Naive B cell (primary cell): ENCODE measurements at places on chromosomes 11 and 22. TPM values are rescaled to one million over a fixed set of nuclear protein-coding genes. Genes with fewer than 3 reads are reported as not detected.

DNA sequence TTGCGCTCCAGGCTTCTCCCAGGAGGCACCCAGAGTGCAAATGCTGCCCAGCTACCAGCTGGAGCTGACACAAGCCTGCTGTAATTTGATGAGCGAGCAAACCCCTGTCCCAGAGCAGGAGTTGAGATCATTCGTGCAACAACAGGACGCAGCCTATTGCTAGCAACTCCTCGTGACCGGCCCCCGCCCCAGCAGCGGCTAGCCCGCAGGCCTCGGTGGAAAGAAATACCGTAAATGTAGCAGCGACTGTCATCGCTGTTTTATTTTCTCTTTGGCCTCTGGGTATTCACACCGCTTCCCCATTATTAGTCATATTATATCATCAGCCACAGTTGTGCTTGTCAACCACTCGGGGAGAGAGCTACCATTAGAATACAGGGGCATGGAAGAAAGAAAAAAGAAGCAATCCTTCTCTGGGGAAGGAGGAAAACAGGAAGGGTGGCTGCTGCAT is 59.2 kb upstream of the ATXN10 start:
- DNase-seq = no peak

- DNase-seq = no peak
Observed at GRCh38 chr11:98104249-98104648, 916.5 kb upstream of the CNTN5 start.

MMP27 gene
- not detected for polyA plus RNA-seq

DAGLA gene
- polyA plus RNA-seq = not detected

SLC22A12 gene
- polyA plus RNA-seq = not detected

IGLL1 gene
- not detected for polyA plus RNA-seq
